Midbrain (tissue), 1 donor: ENCODE measurements at places on chromosomes 4 and X.

GRCh38 chrX:24629701-24630100, 17.4 kb downstream of the PCYT1B start:
- no peak for DNase-seq

GRCh38 chrX:77389891-77390290, 57.3 kb upstream of the FGF16 start:
- DNase-seq = no peak

GRCh38 chr4:42167709-42168108, 15.3 kb upstream of the BEND4 start:
- DNase-seq = no peak

DNA sequence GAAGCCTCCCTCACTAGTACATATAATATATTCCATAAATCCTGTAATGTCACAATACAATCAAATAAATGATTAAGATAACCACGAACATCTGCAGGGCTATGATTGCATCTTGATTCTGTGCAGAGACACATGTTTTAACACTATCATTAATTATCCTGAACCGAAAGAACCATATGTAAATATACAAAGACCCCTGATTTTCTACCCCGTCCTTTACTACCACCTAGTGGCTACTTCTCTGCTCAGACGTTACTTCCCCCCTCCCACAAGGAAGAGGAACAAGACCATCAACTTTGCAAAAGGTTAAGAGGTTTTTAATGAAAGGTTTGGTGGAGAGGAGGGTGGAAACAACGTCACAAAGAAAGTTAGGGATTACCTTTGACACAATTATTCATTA, 134.0 kb downstream of the COL4A6 start:
- no peak for DNase-seq

DNA sequence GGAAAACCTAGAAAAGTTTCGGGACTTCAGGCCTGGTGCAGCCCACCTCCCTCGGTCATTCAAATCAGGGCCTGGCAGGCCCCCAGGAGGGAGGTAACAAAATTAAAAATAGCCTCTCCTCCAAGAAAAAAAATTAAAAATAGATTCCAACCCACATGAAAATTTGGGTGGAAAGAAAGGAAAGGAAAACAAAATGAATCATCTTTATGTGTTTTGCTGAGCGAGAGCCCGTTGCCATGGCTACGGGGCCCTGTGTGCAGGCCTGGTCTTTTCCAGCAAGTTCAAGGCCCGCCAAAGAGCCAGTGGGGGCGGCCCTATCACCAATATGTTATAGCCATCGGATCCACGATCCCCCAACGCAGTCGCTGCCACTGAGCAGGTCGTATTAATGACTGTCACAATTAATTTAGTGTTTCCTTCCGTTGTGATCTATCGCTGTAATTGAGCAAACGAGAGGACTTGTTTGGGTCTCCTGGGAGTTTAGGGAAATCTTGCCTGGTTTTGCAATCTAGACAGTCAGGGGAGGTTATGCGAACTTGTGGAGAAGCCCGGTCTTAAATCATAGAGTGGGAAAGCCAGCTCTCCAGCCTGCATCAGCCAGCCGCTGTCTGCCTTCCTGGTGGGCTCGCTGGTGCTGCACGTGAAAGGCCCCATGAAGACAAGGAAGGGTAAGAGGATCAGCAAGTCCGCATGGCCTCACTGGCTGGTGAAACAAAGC, 452.4 kb downstream of the BCOR start:
- no peak for DNase-seq

DNA sequence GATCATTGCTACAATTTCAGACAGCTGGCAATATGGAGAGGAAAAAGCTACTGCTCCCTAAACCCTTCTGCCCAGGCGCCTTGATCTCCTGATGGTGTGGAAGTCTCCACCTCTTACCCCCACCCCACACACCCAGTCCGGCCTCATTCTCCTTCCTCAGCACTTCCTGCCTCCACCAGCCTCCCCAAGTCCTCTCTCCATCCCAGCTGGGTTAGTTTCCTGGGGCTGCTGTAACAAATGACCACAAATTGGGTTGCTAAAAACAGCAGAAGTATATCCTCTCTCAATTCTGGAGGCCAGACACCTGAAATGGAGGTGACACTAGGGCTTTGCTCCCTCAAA, 1.1 kb upstream of the CCNQ start:
- DNase-seq = no peak

DNA sequence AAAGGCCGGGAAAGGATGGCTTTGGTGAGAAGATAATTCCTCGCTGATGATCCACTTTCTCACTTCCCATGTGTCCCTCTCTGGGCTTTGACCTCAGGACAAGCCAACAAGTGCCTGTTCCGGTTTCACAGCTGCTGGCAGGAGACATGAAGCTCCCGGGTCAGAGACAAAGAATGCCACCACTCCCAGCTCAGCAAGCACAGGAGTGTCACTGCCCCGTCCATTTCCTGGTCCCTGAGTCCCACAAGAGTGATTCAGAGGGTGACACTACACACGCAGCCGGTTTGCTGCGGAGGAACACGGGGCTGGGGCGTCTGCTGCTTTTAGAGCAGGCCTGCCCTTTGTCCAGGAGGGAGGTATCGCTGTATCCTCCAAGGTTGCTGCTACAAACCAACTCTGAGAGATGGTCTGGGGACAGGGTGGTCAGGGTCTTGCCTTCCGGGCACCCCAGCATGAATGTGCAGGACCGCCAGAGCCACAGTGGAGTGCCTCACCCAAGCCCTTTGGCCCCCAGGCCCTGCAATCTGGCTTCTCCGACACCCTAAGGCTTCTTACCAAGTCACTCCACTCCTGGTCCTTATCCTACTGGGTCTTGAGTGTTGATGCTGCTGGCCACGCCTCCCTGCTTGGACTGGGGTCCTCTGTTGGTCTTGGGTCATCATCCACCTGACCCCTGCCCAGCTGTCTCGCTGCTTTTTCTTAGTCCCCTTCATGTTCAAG, 49.5 kb downstream of the CPZ start:
- DNase-seq = no peak

DNA sequence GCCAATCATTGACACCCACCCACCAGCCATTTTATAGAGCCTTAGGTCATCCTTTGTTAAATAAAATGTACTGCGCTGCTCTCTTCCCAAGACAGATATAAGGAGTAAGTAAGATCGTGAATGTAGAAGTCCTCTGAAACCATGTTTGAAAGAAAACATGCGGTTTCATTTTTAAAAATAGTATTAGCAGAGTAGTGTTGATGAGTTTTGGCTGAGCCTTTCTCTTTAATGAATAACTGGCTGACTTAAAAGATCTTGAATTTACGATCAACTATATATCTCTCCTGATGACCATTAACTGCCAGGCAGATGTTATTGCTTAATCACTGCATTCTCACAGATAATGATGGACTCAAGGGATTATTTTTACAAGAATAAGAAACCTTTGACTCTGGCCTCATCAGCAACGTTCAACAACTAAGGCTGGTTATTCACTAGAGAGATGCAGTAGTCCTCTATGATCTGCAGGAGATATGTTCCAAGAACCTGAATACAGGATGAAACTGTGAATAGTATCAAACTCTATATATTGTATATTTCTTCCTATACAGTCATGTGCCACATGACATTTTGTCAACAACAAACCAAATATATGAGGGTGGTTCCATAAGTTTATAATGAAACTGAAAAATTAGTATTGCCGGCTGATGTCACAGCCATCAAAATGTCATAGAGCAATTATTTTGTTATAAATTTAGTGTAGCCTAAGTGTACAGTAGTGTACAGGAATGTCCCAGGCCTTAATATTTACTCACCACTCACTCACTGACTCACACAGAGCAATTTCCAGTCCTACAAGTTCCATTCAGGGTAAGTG, 80.8 kb downstream of the FAM13A start:
- no peak for DNase-seq

GRCh38 chr4:65407483-65407882, 262.8 kb downstream of the EPHA5 start:
- no peak for DNase-seq

- DNase-seq = no peak
Observed at GRCh38 chrX:119648421-119648775, 42.2 kb upstream of the NKRF start.

DNA sequence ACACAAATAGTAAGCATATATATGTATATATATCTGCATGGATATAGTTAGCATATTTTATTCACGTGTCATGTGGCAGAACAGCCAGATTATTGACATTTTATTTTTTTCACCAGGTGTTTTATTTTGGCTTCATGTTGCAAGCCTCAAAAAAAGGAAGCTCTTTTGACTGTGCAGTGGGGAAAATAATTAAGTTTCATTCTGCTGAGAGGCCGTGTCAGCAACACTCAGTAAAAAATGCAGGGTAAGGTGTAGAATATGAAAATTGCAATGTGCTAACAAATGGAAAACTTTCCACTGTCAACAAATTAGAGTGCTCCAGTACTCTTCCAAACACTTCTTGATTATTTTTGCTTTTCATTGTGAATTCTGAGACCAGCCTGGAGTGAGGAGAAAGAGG, 511.5 kb downstream of the GLUD2 start:
- DNase-seq = no peak

DNA sequence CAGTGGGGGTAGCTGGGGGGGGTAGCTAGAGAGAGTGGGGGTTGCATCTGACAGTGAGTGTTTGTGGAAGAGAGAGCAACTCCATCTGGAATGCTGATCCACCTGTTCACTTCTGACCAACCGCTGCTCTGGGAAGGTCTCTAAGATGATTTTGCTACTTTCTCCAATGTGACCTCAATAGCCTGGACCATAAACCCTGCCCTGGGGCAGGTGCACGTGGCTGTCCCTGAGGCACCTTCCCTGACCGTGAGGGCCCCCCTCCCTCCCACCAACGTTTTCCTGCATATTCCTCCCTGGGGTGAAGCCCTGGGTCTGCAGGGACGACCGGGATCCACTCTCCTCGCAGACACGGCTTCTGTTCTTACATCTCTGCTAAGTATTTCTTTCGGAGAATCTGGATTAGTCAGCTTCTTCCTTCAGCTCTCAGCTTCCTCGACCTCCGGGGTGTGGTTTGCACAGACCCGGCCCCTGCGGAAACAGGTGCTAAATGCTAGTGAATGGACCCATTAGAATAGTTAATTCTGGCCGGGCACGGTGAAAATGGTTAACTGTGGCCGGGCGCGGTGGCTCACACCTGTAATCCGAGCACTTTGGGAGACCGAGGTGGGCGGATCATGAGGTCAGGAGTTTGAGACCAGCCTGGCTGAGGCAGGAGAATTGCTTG, 21.4 kb upstream of the PLCXD1 start:
- DNase-seq = no peak

DNA sequence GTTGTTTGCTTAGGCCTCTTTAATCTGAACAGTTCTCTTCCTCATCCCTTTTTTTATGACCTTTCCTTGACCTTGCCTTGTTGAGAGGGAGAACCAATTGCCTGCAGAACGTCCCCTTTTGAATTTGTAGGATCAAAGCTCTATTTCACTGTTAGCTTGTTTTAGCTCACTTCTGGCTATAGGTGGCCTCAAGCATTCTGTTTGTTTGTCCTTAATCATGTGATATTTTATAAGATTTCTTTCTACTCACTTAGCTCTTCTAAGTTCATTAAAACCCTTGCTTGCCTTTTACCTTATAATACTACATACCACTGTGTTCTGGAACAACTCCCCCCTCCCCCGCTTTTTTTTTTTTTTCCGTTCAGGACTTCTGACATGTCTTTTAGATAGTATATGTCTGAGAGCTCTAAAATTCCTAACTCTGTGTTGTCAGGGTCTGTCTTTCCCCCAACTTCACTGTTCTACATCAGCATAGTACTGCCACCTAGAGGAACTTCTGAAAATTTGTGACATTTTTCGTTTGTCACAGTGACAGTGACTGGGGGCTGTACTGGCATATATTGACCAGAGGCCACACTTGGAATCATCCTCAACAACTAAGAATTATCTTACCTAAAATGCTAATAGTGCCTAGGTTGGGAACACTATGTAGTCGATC, 128.5 kb downstream of the LARP7 start:
- DNase-seq = no peak

GRCh38 chr4:94410678-94411206, 41.0 kb upstream of the PDLIM5 start:
- no peak for DNase-seq

DNA sequence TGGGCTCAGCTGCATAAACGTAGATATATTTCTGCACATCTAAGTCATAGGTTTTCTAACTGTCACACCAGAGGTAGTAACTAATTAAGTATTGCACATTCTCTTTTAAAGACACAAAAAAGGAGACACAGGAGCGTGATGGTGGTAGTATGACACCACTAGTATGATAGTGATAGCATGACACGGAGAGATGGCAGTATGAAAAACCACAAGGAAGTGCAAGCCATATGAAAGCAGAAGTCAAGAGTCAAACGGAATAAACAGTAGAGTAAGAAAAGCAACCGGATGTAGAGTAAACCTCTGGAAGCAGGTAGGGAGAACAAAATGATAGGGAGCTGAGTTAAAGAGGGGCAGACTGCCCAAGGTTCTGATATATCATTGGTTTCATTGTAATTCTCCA, 382.2 kb upstream of the INTU start:
- no peak for DNase-seq

DNA sequence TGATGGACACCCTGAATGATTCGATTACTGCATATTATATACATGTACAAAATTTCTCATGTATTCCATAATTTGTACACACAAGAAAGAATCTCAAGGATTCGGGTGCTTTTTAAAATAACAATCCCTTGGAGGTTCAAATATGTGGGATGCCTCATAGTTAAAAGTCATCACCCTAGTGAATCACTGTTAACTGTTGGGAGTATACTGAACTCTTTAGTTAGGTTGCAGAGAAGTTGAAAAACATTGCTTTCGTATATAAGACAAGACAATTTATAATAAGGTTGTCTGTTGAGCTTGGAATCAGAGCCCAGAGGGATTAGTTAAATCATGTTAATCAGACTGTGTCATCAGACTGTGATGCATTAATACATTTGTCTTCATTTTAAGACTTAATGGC, 15.6 kb downstream of the DCK start:
- DNase-seq = no peak

- DNase-seq = no peak
Observed at GRCh38 chr4:51995647-51996220, 24.4 kb downstream of the LRRC66 start.

DNA sequence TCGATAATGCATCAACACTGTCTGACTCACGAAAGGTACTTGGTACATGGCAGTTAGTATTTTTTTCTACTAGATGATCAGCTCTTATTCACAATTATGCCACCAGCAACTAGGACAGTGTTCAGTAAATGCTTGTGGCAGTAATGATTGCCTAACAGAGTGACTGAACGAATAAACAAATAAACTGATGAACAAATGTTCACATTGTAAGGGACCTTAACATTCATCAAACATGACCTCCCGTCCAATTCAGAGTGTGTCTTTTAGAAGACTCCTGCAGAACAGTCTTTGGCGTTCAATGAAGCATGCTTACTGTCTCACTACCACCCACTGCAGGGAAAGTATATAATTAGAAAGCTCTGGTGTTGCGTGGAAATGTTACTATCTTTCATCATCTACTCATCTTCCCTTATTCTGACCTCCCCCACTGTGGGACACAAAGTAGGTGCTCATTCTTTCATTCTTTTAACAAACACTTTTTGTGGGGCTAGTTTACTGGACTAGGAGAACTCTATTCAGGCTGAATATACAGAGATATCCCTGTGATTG, 319.3 kb downstream of the RAB28 start:
- DNase-seq = no peak

- DNase-seq = no peak
Observed at GRCh38 chrX:138128027-138128671, 562.2 kb downstream of the ZIC3 start.
